Aortic smooth muscle cell (primary cell): ENCODE measurements at places on chromosomes 1 and 21. TPM values are rescaled to one million over a fixed set of nuclear protein-coding genes. Genes with fewer than 3 reads are reported as not detected.

Gene ARTN
- total RNA-seq: under 0.01 and 0.25 TPM in 2 replicates

Gene ESRRG
- total RNA-seq: 0.06 and 0.13 TPM in 2 replicates

Gene KRTAP20-2
- total RNA-seq: not detected in 2 replicates

Gene KRTAP13-2
- total RNA-seq: not detected in 2 replicates

Gene FAM131C
- total RNA-seq: 0.31 and 0.53 TPM in 2 replicates

Gene ANGPTL1
- total RNA-seq: 14.1 and 16.4 TPM in 2 replicates
